Right ventricle myocardium inferior (tissue), 1 donor: ENCODE measurements at places on chromosomes 1 and 21. TPM values are rescaled to one million over a fixed set of nuclear protein-coding genes. Genes with fewer than 3 reads are reported as not detected.

Gene AGMAT
- 0.11 TPM for total RNA-seq

Gene GSTM2
- total RNA-seq, result 77.4 TPM

Gene FAM76A
- 10.6 TPM for total RNA-seq

Gene GJA9
- not detected for total RNA-seq

Gene KRTAP10-10
- not detected for total RNA-seq

Gene KIF26B
- total RNA-seq, result 3.8 TPM

Gene LINGO4
- 0.68 TPM for total RNA-seq

Gene FMO5
- 8.2 TPM for total RNA-seq

Gene DYNLT4
- total RNA-seq, result 1.0 TPM

Gene CDK18
- total RNA-seq, result 180 TPM

Gene IGFN1
- total RNA-seq, result not detected

Gene C1QC
- total RNA-seq, result 140 TPM

Gene SIM2
- not detected for total RNA-seq

DNA sequence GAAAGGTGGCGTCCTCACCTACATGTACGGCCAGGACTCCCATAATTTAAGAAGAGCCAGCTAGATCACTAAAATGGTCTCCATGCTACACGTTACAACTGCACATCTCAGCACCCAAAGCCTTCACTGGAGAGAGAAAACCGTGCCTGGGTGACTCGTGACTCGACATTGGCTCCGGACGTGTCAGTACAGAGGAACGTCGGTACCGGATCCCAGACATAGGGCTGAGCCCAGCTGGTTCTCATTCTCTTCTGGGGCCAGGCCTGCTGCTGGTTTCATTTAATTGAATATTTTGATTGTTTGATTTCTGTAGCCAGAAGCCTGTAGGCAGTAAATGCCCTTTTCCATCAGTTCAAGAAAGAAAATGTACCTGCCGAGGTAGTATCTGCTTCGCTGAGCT is 93.1 kb downstream of the HHIPL2 start:
- no peak for DNase-seq

DNA sequence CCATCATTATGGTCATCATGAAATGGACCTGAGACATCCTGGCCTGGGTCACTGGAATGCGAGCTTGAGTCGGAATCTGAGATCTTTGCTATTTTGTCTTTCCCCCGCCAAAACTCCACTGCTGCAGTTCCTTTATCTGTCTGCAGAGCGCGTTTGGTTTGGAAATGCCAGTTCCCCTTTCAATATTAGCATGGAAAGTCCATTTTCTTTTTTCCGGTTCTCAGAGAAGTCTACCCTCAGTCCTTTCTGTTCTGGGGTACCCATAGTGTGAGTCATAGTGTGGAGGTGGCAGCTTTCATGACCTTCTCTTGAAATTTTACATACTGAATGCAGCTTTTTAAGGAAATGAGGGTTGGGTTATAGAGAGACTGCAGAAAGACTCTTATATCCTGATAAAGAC is 14.6 kb downstream of the CACNA1E start:
- DNase-seq, result no peak

- DNase-seq, result no peak
These were observed 148.5 kb downstream of the POU2F1 start for GRCh38 chr1:167369175-167369574.

DNA sequence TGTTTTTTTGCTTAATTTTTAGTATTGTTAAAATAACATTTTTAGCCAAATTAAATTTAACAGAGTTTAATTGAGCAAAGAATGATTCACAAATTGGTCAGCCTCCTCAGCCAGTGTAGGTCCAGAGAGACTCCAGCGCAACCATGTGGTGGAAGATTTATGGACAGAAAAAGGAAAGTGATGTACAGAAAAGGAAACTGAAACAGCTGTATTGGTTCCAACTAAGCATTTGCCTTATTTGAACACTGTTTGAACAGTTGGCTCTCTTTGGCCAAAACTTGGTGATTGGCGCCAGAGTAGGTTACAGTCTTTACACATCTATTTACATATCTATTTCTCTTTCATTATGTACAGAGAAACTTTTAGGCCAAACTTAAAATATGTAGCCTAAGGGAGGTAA is 19.4 kb downstream of the RPS6KC1 start:
- no peak for DNase-seq

GRCh38 chr1:23004112-23004511 is 11.5 kb downstream of the TEX46 start:
- DNase-seq, result no peak

DNA sequence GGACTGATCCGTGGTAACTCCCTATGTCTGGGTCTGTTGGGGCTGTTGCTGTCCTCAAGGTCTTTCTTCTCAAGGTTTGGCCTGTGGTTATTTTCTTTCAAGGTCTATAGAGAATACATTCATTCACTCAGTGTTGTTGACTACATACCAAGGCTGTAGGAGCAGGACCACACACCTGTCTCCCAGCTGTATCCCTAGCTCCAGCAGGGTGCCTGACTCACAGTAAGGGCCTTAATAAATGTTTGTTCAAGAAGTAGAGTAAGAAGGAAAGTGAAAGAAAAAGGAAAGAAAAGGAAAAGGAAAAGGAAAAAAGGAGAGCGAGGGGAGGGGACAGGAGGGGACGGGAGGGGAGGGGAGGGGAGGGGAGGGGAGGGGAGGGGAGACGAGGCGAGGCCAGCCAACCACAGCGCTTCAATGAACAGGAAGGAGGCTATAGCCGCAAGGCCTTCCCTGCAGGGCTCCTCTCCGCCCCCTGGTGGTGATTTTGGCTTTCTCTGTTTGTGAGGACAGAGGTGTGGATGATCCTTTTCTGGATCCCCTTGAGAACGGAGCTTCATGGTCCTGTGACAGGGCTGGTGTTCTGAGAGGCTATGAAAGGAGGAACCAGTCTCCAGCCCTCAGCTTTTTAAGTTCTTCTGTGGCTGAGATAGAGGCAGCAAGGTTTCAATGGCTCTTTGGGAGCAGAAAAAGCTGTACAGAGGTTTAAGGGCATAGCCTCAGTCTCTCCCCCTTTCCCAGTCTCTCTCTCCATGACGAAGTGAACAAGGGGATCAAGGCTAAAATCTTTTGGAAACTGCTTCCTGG is 30.6 kb upstream of the LCE5A start:
- DNase-seq, result no peak

GRCh38 chr1:167499106-167499505 is 19.2 kb downstream of the CD247 start:
- DNase-seq, result no peak

DNA sequence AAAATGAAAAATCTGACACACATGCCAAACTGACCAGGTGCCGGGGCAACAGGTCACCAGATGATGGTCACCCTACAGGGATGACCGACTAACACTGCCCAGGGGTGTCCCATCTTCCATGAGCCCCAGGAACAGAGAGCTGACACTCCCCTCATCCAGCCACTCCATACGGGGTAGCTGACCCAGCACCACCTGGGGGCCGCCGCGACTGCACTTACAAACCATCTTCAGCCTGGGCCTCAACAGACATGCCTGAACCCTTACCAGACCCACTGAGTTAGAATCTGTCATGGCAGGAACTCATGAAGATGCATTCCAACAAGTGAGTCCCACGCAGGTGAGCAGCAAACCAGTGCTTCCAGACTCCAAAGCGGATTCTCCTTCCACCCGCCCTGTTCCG is 31.6 kb upstream of the AJAP1 start:
- no peak for DNase-seq

DNA sequence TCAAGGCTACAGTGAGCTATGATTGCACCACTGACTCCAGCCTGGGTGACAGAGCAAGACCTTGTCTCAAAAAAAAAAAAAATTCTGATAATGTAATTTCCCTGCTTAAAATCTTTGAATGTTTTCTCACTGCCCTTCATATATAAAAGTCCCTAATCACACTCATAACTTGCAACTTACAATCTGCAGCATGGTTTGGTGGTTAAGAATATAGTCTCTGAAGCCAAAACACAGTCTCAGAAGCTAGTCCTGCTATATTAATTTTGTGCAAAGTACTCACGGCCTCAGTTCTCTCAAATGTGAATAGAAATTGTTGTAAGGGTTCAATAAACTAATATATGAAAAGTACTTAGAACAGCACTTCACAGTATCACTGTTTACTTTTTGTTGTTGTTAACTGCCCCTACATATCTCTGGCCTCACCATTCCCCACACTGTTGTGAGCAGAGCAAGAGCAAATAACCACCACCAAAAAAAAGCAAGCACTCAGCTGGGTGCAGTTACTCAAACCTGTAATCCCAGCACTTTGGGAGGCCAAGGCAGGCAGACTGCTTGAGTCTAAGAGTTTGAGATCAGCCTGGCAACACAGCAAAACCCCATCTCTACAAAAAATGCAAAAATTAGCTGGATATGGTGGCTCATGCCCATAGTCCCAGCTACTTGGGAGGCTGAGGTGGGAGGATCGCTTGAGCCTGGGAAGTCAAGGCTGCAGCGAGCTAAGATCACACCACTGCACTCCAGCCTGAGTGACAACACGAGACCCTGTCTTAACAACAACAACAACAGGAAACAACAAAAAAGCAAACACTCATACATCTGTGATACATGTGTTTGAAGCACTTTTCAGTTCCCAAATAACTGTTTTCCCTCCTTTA is 22.4 kb downstream of the ASH1L start:
- no peak for DNase-seq

- no peak for DNase-seq
These were observed 89.6 kb downstream of the PKN2 start for GRCh38 chr1:88773540-88774150.

DNA sequence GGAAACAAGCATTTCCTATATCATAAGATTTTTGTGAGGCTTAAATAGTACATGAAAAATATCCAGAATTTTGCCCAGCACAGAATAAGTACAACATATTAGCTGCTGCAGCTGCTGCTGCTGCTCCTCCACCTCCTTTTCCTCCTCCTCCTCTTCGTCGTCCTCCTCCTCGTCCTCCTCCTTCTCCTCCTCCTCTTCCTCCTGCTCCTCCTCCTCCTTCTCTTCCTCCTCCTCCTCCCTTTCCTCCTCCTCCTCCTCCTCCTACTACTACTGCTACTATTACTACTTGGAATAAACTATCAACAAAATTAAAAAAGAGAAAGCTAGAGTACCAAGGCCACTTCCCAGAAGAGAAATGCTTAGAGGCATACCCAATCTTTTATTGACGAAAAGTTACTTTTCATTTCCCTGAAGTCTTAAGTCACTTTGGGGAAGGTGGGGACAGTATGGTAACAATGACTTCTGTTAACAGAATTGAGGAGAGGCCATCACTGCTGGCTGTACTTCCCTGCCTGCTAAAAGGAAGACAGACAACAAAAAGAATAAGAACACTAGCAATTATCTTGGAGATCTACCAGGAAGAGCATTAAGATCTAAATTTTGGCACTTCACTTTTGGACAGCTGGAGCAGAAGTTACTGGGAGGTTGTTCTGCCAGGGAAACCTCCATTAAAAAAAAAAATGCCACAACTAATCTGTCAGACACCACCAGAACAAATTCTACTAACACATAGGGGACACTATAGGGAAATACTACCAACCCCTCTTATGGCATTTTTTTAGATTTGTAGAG is 7.1 kb downstream of the DENND1B start:
- DNase-seq, result no peak

DNA sequence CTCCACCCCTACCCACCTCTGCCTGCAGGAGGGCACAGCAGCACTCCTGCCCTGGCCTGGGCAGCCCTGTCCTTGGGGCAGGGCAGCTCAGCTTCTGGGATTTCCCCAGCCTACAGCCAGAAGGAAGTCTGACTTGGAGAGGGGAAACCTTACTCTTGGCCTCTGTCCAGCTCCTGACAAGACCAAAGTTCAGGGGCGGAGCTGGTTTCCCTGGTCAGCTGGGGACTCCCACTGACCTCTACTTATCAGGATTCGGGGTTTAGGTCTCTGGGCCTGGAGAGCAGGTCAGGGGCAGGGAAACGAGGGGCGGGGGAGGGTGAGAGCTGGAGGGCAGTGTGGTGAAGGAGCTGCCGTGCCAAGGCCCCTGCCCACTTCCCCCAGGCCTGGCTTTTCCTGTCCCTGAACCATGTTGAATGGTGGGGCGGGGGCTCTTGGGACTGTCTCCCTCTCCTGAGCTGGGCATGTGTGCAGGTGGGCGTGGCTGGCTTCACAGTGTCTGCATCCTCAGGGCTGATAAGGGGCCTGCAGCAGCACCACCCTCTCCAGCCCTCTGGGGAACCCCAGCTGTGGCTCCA is 16.8 kb upstream of the ETV3 start:
- DNase-seq, result no peak
